ENCODE measurements at places on chromosomes 16 and 17.

DNA sequence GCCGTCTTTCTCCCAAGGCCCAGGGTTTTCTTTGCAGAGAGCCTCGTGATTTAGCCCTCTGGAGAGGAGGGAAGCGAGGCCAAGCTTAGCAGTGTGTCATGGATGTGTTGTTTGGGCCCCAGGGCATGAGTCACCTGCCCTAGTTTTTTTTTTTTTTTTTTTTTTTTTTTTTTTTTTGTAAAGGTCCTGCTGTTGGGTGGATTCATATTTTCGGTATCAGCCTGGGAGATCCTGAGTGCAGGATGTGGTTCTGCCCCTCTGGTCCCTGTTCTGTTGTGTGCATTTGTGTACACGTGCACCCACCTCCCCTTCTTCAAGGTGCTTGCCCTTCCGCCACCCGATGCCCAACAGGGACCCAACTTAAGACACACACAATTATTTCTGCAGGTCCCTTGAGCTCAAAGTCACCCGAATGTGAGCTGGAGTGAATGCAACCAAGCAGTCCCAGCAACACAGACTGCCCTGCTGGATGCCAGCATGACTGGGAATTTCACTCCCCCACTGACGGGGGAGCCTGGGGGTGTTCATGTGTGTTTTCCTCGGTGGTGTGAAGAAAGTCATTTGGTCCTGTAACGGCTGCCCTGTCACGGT is 265.8 kb upstream of the TNRC6C start:
- DNase-seq: no peak

DNA sequence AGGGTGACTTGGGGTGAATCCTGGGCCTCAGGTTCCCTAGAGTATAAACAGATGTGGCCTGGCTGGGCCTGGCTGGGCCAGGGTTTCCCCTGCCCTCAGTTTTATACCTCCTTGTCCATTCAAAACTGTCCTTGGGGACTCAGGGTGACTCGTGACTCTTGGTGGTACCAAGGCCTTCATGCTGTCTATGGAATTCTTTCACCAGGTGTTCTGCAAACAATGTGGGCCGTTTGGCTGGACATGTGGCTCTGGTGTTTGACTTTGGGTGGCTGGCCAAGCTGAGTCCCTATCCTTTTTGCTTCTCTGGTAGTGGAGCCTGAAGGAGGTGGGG is 3.3 kb downstream of the GPT2 start:
- DNase-seq: no peak

DNA sequence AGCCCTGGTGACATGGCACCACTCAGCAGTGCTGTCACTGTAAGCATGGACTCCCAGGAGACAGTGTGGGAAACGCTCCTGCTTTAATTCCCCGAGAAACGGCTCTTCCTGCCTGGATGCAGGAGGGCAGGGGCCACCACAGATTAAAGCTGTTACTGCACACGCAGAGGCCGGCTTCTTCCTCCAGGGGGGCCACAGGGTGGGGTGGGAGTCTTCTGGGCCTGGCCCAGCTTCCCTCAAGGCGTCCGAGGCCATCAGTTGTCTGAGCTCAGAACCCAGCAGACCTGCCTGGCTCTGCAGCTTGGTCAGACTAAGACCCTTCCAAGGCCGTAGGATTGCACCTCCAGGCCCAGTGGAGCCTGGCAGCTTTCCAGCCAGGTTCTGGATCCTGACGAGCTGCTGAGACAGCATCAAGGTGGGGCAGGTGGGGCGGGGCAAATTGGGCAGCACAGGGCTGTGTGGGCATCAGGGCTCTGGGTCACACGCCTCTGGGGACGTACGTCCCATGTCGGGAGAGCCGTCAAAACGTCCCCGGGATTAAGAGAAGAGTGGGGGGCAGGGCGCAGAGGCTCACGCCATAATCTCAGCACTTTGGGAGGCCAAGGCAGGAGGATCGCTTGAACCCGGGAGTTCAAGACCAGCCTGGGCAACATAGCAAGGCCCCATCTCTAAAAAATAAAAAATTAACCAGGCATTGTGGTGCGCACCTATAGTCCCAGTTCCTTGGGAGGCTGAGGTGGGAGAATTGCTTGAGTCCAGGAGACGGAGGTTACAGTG is 5.0 kb upstream of the CAPN15 start:
- DNase-seq: no peak

GRCh38 chr16:70659953-70660671 is 13.8 kb downstream of the IL34 start:
- DNase-seq: no peak

DNA sequence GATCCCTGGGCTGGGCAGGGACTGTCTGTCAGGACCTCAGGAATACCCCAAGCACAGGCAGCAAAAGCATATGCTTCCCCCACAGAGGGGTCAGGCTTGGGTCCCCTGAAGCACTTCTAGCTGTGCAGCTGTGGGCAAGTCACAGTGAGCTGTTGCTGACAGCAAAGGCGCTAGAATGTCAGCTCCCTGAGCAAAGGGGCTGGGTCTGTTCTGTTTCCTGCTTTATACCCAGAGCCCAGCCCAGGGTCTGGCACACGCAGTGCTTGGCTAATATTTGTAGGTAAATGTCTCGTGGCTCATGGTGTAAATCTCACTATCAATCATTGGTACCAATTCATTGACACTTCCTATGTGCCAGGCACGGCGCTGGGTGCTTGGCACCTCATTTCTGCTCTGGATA is 16.6 kb upstream of the MPRIP start:
- no peak for DNase-seq

DNA sequence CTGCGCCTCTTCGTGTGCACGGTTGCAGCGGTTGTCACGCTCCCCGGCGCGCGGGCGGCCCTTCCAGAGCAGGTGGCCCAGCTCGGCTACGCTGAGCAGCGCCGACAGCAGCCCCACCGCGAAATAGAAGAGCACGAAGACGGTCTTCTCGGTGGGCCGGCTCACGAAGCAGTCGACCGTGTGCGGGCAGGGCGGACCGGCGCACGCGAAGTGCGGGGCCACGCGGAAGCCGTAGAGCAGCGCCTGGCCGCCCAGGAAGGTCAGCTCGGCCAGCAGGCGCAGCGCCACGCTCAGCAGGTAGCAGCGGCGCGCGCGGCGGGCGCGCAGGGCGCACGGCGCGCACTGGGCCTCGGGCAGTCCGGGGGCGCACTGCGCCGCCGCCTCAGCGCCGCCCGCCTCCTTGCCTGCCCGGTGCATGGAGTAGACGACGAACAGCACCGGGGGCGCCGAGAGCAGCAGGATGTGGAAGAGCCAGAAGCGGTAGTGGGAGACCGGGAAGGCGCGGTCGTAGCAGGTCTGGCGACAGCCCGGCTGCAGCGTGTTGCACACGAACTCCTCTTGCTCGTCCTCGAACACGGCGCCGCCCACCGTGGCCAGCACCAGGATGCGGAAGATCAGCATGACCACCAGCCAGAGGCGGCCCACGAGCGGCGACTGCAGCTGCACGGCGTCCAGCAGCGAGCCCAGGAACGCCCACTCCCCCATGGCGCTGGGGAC is 1.3 kb downstream of the GJD3 start:
- no peak for DNase-seq

DNA sequence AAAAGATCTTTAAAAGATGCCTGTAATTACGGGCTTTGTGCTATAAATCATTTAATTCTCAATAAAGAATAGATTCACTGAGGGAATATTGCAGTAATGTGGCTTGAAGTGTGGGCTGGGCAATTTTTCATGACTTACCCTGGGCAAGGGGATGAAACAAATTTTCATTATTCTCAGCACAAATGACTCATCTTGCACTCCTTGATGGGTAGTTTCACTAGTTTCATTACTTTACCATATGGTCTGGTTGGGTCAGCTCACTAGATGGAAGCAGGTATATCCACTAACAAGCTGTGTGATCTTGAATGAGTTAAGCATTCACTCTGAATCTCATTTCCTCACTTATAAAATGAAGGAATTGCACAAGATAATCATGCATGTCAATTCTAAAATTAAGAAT is 234.3 kb downstream of the ABCC12 start:
- DNase-seq: no peak

DNA sequence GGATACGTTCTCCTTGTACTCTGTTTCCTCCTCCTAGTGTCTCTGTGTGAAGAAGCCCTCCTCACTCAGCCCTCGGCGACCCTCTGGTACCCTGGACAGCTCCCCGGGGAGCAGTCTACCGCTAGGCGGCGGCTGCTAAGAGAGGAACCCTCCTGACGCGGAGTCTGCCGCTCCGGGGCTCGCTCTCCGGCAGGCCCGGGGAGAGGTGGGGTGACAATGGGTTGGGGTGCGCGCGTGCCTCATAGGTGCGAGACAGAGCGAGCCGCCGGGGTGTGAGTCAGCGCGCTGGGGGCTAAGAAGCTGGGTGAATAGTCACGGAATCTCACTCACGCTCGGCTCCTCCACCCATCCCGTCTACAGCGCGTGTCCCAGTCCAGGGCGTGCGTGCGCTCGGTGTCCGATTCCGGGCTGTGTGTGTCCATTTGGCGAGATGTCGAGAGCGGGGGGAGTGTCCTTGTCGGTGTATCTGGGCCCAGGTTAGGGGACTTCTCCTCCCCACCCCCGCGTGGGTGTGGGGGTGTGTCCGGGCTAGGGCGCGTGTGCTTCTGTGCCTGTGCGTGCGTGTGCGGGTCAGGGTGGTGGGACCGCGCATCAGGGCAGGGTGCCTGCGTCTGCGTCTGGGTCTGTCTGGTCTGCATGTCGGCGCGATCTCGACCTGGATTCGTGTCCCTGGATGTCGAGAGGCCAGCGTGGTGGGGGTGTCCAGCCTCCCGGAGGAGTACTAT is 577 bp upstream of the HS3ST2 start:
- DNase-seq: no peak
